Stimulated activated CD4-positive, alpha-beta T cell treated with anti-CD3 and anti-CD28 coated beads, TNF-alpha, amount 100 ng/mL, for 1 hour (primary cell): ENCODE measurements at places on chromosomes 12 and 14.

DNA sequence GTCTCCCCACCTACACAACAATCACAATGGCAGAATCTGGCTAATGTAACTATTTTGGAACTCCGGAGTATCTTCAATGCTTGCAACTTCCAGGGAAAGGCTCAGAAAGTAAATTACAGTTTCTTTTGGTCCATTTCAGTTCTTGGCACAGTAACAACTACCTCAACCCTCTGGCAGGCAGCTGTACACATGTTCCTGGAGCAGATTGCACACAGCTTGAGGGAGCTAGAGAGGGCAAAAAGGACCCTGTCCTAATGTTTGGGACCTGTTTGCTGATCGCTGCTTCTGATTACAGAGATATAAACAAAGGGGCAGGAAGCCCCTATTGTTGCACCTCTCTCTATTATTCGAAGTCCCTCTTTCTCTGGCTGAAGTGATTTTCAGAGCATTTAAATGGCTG lies 35.2 kb upstream of the SLC38A1 start:
- DNase-seq: no peak

- DNase-seq: no peak
Observed at GRCh38 chr12:120072472-120073249, 43.9 kb downstream of the RAB35 start.

- DNase-seq: no peak
Observed at GRCh38 chr12:125402874-125403789, 337.9 kb downstream of the AACS start.

- no peak for DNase-seq
Observed at GRCh38 chr12:4106621-4107020, 166.9 kb upstream of the CCND2 start.

GRCh38 chr14:53772936-53773335 lies 183.7 kb downstream of the BMP4 start:
- DNase-seq: no peak

GRCh38 chr14:90049390-90049789 lies 12.4 kb upstream of the KCNK13 start:
- no peak for DNase-seq

DNA sequence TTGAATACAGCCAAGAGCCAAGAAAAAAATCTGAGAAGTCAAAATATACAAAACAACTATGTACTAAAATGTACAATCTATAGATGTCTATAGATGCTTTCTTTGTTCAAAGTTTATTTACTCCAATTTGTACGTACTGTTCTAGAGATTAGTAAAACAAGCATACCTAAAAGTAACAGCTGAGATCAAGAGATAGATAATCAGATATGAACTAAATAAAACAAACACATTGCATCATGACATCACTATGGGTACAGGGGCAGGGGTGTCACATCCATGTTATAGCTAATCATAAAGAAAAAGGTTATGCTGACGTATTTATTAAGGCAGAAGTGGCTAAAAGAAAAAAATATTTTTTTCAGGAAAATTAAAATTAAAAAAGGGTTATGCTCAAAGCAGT lies 72.0 kb upstream of the BBS10 start:
- no peak for DNase-seq
